ENCODE measurements at places on chromosomes 5 and 9. TPM values are rescaled to one million over a fixed set of nuclear protein-coding genes. Genes with fewer than 3 reads are reported as not detected.

The SPINK7 gene
- total RNA-seq: not detected

The MAMDC4 gene
- total RNA-seq: 4.6 TPM

The FRMD3 gene
- 51.3 TPM for total RNA-seq

The LPAR1 gene
- 78.0 TPM for total RNA-seq

The PPP3R2 gene
- 3.6 TPM for total RNA-seq

The PTAR1 gene
- total RNA-seq: 83.3 TPM

The TNIP1 gene
- 58.7 TPM for total RNA-seq

The SLC34A3 gene
- not detected for total RNA-seq

The CCDC69 gene
- total RNA-seq: 20.0 TPM

The LCN15 gene
- total RNA-seq: 2.2 TPM

The WNT8A gene
- 7.2 TPM for total RNA-seq

The SPINK13 gene
- total RNA-seq: not detected

The NXNL2 gene
- total RNA-seq: not detected

The NR5A1 gene
- not detected for total RNA-seq

The CCNJL gene
- 0.72 TPM for total RNA-seq

The IL31RA gene
- total RNA-seq: 0.48 TPM

The RASEF gene
- 5.5 TPM for total RNA-seq

The SLC36A1 gene
- 4.1 TPM for total RNA-seq

The PALM2AKAP2 gene
- 17.8 TPM for total RNA-seq

The ZDHHC11 gene
- not detected for total RNA-seq

The KCNMB1 gene
- 12.8 TPM for total RNA-seq

The NPR2 gene
- 15.9 TPM for total RNA-seq

The TPPP gene
- 1.9 TPM for total RNA-seq

The MLANA gene
- total RNA-seq: 1.2 TPM

The PCDHA7 gene
- 3.9 TPM for total RNA-seq

The NADK2 gene
- total RNA-seq: 133 TPM

The PCDHB8 gene
- total RNA-seq: 0.72 TPM

The FOXD4L4 gene
- 1.9 TPM for total RNA-seq

The ADGRD2 gene
- not detected for total RNA-seq

The KCNV2 gene
- 1.4 TPM for total RNA-seq

The FBP1 gene
- total RNA-seq: not detected

The CFAP157 gene
- total RNA-seq: 2.9 TPM

The POLK gene
- total RNA-seq: 82.8 TPM

The COL5A1 gene
- 1,367 TPM for total RNA-seq

The GPR150 gene
- total RNA-seq: not detected

The RORB gene
- 1.7 TPM for total RNA-seq

The C9orf50 gene
- 1.2 TPM for total RNA-seq

The ADAMTS6 gene
- 104 TPM for total RNA-seq

The CDC23 gene
- 38.8 TPM for total RNA-seq

The IRGM gene
- 8.2 TPM for total RNA-seq

The GPX3 gene
- total RNA-seq: 32.7 TPM

Measured in umbilical cord (tissue), 2 donors.